ENCODE measurements at places on chromosomes 13 and 19. TPM values are rescaled to one million over a fixed set of nuclear protein-coding genes. Genes with fewer than 3 reads are reported as not detected.
A peak's percentile ranks its signal among the peaks of the same experiment; 100 is the strongest.

The PSG4 gene
- 105 TPM for total RNA-seq

- no peaks in the 10 kb centered on the region for H3K4me1 ChIP-seq
- no peak overlapping the region for H3K27ac ChIP-seq
- H3K27me3 ChIP-seq: no peaks in the 10 kb centered on the region
- H3K4me3 ChIP-seq: peak overlapping the region; percentile 53
- no peaks in the 10 kb centered on the region for H3K36me3 ChIP-seq
Measured at GRCh38 chr19:19628501-19629134, 598 bp upstream of the LPAR2 start.

DNA sequence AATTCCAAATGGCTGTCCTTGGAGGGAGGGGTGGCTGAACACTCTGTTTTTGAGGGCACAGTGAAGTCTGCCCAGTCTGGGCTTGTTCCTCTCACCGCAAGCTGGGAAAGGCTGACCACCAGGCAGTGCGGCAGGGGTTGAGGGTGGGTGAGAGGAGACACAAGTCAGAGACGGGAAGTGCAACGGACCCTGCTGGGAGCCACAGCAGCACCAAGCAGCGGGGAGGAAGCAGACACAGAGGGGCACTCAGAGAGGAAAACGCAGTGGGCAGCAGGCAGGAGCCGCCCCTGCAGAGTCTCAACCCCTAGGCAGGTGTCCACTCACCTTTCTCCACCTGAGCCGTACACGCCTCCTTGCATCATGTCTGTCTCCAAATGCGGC lies 15.6 kb downstream of the AKAP8L start:
- no peaks in the 10 kb centered on the region for H3K27me3 ChIP-seq
- no peaks in the 10 kb centered on the region for H3K4me1 ChIP-seq
- peaks cover 11% of the 10 kb centered on the region for H3K36me3 ChIP-seq
- no peak for DNase-seq

- no peaks in the 10 kb centered on the region for H3K4me1 ChIP-seq
- H3K4me3 ChIP-seq: no peak overlapping the region
- H3K27me3 ChIP-seq: no peaks in the 10 kb centered on the region
- no peak overlapping the region for H3K27ac ChIP-seq
- no peaks in the 10 kb centered on the region for H3K36me3 ChIP-seq
- no peak for DNase-seq
Measured at GRCh38 chr13:38944219-38944618, 46.4 kb downstream of the STOML3 start.

DNA sequence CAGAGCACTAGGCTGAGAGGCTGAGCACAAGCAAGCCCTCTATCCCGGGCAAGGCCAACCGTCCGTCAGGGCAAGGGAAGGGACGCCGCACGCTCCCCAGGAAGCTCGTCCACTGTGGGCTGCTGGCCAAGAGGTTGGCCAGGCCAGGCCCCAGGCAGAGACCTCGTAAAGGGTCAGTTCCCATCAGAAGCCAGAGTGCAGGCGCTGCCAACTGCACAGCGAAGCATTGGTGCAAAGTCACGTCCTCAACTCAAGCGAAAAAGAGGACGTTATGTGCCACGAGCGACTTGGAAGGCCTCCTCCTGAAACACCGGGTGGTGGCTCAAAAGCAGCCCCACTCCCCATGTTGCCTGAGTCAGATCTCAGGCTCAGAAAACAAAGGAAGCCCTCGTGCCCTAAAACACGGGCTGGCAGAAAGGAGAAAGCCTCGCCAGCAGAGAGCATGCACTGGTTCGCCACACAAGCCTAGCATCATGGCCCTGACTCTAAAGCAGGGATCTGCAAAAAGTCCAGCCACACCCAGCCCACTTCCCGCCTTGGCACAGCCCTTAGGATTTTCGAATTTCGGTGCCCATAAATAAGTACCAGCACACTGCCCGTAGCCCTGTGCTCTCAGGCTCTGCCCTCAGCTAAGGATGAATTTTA lies 4.7 kb downstream of the AKAP8 start:
- H3K36me3 ChIP-seq: peaks cover 23% of the 10 kb centered on the region
- peaks cover 10% of the 10 kb centered on the region for H3K4me1 ChIP-seq
- H3K27me3 ChIP-seq: no peaks in the 10 kb centered on the region

The ZNF320 gene
- 16.4 TPM for total RNA-seq

DNA sequence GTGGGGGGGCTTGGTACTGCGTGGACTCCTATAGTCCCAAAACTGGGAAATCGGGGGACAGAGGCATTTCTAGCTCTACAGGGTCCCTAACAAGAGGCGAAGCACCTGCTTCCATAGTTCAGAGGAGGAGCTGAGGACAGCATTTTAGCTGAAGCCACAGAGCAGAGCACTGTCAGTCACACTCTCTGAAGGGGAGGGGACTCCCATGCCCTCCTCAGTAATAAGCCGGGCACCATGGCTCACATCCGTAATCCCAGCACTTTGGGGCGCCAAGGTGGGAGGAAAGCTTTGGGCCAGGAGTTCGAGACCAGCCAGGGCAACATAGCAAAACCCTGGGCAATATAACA lies 3.8 kb downstream of the NPAS1 start:
- H3K36me3 ChIP-seq: no peaks in the 10 kb centered on the region
- no peaks in the 10 kb centered on the region for H3K27me3 ChIP-seq
- H3K4me1 ChIP-seq: no peaks in the 10 kb centered on the region

DNA sequence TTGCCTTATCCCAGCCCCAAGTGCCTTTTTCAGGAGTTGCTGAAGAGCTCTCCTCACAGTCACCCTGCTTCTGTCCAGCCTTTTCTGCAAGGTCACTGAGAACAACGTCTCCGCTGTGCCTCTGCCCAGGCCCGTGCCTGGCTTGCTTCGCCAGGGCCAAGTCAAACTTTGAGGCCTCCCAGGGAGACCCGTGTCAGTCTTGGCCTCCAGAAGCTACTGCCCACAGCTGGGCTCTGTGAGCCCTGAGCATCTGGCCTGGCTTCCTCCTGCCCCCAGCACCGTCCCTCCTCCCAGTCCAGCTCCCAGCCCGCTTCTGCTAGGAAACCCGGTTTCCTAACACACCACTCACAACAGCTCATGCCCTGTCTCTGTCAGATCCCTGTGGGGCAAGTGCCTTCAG lies 165.9 kb downstream of the TEX29 start:
- H3K36me3 ChIP-seq: no peaks in the 10 kb centered on the region
- H3K27me3 ChIP-seq: no peaks in the 10 kb centered on the region
- no peak overlapping the region for H3K4me3 ChIP-seq

DNA sequence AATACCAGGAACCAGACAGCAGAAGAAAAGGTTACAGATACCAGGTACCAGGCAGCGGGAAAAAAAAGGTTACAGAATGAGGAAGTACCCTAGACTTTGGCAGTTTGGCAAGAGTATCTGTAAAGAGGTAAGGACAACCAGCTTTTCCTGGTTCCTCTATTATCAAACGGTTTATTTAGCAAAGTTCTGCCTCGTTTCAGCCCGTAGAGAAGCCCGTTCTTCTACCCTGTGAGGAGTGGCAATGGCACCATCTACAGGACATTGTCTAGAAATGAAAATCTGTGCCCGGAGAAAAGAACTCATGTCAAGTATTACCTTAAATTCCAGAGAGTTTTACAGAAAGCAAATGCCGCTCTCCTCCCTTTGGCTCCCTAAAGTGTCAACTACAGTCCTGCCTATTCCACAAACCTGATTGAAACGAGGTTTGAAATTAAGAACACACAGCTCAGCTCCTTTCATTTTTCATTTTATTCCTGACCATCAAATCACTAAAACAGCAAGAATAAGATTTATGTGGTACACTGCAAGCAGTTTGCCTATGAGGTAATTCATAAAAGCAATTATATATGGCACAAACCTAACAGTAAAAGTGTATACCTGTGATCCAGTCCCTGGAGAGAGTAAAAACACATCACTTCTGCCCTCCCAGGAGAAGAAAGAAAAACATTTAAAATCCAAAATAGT lies 226.3 kb downstream of the SLC7A1 start:
- no peak overlapping the region for H3K4me3 ChIP-seq
- H3K36me3 ChIP-seq: no peaks in the 10 kb centered on the region
- H3K27ac ChIP-seq: no peak overlapping the region
- no peaks in the 10 kb centered on the region for H3K4me1 ChIP-seq
- H3K27me3 ChIP-seq: peaks cover 34% of the 10 kb centered on the region
